ENCODE measurements at places on chromosomes 7 and 10.

DNA sequence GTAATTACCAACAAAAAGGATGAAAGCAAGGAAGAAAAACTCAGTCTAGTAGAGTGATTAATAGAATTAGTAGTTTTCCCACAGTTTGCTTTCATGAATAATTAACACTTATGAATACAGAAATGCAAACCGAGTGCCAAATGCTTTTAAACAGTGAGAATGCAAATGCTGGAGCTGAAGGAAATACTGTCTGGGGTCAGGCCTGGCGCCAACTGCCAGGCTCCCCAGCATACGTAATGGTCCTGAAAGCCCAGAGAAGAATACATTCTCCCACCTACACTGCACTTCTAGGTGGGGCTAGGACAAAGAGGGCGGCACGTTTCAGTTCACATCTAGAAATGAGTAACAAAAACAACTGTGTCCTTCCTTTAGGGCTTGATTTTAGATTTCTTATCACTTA is 30.0 kb downstream of the GLUD1 start:
- no peak for DNase-seq

- no peak for DNase-seq
Measured at GRCh38 chr10:92880233-92880861, 32.0 kb downstream of the EXOC6 start.

GRCh38 chr7:158602905-158603772 is 15.5 kb upstream of the PTPRN2 start:
- peak; percentile 59 for DNase-seq

GRCh38 chr10:9038146-9038714 is 983.7 kb downstream of the GATA3 start:
- no peak for DNase-seq

- DNase-seq, result no peak
Measured at GRCh38 chr10:110241841-110242240, 34.4 kb downstream of the MXI1 start.

GRCh38 chr7:100803398-100804161 is 23.7 kb downstream of the EPHB4 start:
- peak; percentile 86 for DNase-seq

DNA sequence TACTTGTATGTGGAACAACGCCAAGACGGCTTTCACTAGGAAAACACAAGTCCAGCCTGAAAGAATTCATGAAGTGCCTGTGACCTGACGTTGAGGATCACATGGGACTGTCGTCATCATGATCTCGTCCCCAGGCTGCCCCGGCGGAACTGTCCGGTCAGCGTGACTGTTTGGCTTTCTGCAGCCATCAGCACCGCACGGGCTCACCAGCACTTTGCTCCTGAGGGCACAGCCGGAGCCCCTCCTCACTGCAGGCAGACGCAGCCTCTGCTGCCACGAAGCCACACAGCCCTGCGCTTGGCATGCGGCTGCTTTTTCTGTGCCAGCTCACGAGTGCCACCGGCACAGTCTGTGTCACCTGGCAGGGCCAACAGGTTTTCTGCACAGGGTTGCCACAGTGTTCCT is 9.4 kb upstream of the GET4 start:
- DNase-seq, result no peak

GRCh38 chr7:611281-611810 is 91.7 kb upstream of the PDGFA start:
- DNase-seq, result no peak

DNA sequence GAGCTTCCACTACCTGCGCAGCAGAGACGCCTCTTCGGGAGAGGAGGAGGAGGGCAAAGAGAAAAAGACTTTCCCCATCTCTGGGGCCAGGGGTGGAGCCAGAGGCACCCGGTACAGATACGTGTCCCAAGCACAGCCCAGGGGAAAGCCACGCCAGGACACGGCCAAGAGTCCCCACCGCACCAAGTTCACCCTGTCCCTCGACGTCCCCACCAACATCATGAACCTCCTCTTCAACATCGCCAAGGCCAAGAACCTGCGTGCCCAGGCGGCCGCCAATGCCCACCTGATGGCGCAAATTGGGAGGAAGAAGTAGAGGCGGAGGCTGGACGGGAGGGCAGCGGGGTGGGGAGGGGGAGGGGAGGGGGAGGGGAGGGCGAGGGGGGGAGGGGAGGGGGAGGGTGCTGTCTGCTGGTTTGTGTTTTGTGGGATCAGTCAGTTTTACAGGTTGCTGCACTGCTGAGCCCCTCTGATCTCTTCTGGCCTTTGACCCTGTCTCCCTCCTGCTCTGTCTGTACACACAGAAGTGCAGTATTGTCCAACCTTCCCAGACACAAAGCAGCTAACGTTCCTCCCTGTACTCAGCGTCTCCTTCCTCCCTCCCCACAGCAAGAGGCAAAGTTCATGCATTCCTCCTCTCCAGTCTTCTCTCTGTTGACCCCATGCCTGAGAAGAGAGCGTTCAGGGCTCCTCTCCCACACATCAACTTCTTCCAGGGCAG is 9.3 kb downstream of the UCN3 start:
- no peak for DNase-seq

DNA sequence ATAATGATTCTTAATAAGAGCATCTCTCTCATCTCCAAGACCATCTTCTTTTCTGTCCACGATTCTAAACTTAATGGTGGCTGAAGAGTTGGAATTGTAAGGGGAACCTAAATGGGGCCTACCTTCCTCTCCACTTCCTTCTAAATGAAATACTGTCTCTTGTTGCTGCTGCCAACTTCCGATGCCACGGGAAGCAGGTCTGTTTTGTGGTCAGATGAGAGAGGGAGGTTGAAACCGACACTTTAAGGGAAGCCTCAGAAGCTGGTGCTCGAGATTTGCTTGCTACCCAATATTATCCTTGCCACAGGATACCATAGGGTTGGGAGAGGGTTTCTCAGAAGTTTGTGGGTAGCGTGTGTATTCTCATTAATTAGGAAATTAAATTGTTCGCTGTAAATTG is 464.1 kb downstream of the SUGCT start:
- no peak for DNase-seq

- no peak for DNase-seq
Measured at GRCh38 chr7:42135728-42136127, 101.3 kb downstream of the GLI3 start.

GRCh38 chr7:98203261-98203963 is 7.8 kb upstream of the BHLHA15 start:
- DNase-seq, result no peak

- no peak for DNase-seq
Measured at GRCh38 chr10:35015843-35016408, 74.2 kb downstream of the CUL2 start.

- DNase-seq, result no peak
Measured at GRCh38 chr10:131733596-131733995, 167.2 kb upstream of the PPP2R2D start.

DNA sequence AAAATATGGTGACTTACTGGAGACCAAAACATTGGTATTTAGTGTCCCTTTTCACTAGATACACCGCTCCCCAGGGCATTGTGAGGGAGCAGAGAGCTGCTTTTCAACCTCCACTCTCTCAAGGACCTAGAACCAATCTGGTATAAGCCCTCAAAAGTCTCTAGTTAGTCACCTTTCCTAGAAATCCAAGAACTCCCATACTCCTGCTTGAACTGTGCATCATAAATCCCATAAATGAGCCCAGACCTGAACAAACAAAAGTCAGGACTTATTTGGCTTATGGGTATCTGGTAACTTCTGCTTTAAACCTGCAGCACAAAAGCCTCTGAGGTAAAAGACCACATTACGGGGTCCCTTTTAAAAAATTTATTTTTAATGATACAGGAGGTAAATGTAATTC is 603.1 kb upstream of the LRRTM3 start:
- no peak for DNase-seq

DNA sequence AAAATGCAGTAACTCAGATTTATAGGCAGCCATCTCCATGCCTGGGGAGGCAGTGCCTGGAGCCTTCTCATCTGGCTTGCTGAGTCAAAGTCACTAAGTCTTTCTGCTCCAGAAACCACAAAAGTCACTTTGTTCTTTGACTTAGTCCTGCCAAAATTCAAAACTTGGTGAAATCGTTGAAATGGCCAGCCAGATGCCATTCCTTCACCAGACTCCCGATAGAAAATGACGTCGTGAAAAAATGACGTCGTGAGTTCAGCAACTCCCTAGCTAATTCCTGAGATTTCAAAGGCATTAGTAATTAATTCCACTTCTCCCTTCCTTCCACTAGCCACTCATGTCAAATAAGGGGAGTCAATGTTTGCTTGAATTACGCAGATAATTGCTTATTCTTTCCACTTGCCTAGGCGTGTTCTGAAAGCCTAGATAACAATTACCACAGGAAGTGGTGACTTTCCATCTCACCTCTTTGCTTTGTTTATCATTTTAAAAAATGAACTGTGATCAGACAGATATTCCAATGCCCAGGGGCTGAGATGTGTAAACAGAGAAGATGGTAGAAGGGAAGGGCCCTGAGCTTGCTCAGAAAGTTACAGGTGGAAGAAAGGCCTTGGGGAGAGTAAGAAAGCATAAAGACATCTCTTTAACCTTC is 48.5 kb upstream of the OSBPL3 start:
- peak; percentile 93 for DNase-seq

DNA sequence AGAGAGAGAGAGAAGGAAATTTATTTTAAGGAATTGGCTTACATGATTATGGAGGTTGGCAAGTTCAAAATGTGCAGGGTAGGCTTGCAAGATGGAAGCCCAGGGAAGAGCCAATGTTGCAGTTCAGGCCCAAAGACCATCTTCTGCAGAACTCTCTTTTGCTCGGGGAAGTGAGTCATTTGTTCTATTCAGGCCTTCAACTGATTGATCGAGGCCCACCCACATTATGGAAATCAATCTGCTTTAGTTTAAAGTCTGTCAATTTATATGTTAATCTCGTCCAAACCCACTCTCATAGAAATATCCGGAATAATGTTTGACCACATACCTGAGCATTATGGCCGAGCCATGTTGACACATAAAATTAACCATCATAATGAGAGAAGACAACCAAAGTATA is 113.3 kb upstream of the CXCL12 start:
- no peak for DNase-seq

DNA sequence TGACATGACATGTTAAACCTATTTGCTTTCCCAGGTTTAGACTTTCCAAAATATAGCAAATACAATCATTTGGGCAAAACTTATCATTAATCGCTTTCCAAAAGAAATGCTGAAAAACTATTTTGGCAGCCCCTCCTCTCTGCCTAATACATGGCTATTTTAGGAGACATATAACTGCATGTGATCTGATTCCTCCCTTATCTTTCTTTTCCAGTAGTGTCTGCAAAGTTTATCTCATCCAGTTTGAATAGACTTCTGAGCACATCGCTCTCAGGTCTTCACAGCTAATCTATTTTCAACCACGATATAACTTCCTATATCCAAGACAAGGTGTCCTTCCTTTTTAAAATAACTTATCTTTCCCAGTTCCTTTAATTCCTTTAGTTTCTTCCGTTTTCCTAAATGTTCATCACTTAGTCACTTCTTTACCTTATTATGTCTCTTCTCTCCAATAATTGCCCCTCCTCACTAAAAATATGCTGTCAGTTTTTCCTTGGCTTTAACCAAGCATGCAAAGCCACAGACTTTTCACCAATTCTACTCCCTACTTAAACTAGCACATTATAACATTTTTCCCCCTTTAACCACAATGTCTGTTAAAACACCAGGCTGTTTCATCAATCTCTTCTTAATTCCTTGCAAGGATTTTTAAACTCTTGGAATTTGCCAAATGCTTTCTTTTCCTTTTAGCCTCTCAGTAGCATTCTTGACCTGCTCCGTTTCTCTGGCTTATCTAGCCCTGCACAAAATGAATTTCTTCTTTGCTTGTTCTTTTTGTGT is 24.4 kb downstream of the GNG11 start:
- no peak for DNase-seq

DNA sequence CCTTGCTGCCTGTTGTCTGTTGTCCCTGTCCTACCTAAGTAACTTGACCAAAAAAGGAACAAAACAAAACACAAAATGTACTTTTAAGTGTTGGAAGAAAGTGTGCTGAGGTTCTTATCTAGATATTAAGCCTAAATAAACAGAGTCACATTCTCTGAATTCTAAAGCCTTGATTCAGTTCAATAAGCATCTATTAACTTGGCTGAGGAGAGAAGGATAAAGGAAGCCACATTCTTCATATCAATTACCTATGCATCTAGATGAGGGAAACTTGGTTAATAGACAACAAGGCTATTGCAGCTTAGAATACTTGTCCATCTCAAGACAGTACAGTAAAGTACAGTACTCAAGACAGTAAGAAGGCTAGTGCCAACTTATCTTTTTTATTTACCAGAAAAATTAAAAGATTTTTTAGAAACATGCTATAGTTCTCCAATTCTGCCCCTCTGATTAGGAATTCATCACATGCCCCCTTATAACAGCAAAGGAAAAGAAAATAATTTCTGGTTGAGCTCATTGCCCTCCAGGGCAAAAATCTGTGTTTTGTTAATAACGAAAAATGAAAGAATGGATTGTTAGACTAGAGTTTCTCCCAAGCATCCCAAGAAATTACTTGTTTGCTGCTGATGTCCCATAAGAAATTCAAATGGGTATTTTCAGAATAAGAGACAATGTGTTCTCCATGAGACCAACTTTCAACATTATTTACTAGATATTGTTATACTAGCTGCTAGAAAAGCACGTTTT is 546.5 kb upstream of the SEMA3D start:
- DNase-seq, result no peak

- DNase-seq, result peak; percentile 19
Measured at GRCh38 chr7:140212100-140212881, 35.5 kb upstream of the KDM7A start.

GRCh38 chr7:15128716-15129115 is 226.2 kb upstream of the DGKB start:
- no peak for DNase-seq

DNA sequence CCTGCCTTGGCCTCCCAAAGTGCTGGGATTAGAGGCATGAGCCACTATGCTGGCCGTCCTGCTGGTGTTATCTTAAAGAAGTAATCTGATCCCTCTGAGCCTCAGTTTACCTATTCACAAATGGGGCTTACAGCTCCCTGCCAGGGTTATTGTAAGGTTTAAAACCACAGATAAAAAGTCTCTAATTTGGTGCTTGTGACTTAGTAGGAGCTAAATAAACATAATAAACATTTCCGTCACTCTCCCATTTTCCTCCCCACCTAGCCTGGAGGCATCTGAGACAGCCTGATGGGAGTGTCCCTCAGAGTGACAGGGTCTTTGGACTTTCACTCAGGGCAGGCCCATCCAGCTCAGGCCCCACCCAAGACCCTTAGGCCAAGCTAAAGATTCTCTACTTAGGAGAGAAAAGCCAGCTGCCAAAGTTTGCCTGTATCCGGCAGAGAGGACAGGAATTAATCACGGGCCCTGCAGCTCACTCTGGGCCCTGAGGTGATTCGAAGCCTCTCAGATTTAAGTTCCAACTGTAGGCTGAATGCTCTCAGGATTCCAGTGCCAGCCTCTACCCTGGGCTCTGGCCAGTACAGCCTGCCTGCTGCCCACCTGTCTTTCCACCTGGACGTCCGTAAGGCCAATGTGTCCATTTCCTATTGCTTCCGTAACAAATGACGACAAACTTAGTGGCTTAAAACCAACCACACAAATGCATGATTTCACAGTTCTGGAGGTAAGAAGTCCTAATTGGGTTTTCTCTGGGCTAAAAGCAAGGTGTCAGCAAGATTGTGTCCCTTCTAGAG is 21.8 kb upstream of the DUSP5 start:
- no peak for DNase-seq
